Left lung (tissue), 14 donors: ENCODE measurements at places on chromosomes 5 and 9. TPM values are rescaled to one million over a fixed set of nuclear protein-coding genes. Genes with fewer than 3 reads are reported as not detected.
A peak's percentile ranks its signal among the peaks of the same experiment; 100 is the strongest.

The FOXD4L6 gene
- not detected for polyA plus RNA-seq

- DNase-seq: peak; percentile 43
These were observed 19.3 kb upstream of the SMIM32 start for GRCh38 chr5:136212252-136212721.

DNA sequence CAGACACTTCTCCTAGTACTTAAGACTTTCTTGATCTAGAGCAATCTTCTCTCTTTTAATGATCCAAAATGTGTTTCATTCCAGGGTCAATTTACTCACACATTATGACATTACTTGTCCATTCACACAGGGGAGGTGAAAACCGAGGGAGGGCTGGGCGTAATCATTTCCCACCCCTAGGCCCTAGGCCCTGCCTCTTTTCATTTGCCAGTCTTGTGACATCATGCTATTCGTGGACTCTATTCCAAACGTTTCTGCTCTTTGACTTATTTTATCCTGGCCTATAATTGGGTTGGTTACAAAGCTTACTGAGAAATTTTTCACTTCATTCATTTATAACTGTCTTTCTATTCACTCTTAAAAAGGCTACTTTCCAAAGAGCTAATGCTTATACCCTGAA lies 2.4 kb downstream of the DCAF12 start:
- no peak for DNase-seq

DNA sequence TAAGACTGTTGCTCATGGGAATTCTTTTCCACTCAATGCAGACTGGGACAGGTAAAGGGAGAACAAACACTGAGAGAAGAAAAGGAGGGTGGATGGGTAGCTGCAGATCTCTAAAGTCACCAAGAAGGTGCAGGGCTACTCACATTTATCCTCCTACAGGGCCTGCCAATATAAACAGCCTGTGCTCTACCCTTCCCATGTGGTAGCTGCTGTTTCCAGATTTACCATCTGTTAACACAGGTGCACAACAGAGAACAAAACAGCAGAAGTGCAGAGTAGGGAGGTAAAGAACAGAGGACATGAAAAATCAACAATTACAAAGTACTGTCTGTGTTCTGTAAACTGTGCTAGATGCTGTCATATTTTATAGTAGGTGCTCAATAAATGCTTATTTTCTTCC lies 26.0 kb downstream of the JAKMIP2 start:
- DNase-seq: no peak

GRCh38 chr5:65451436-65451835 lies 30.3 kb downstream of the ADAMTS6 start:
- no peak for DNase-seq

DNA sequence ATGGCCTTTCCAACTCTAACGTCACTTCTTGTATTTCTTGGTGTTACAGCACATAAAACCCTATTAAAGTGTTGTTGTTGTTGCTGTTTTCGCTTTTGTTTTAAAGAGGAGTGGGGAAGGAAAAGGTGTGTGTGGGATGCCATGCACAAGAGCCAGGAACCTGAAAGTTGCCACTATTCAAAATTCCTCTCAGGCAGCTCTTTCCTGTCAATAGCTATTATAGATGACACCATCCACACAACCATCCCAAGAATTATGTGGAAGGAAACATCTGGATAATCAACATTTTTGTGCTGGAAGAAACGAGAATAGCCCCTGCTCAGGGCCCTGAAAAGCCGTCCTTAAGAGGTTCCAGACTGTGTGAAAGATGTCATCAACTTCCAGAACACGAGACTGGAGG lies 79.3 kb downstream of the SHB start:
- DNase-seq: no peak
